ENCODE measurements at places on chromosomes 7 and 10. TPM values are rescaled to one million over a fixed set of nuclear protein-coding genes. Genes with fewer than 3 reads are reported as not detected.

ZNF365 gene
- total RNA-seq: 1.1 TPM

ADRB1 gene
- 0.14 TPM for total RNA-seq

CCDC3 gene
- total RNA-seq: 6.4 TPM

DLX5 gene
- 0.70 TPM for total RNA-seq

ANKRD61 gene
- 0.80 TPM for total RNA-seq

ABCB1 gene
- 6.1 TPM for total RNA-seq

EPHB6 gene
- 12.3 TPM for total RNA-seq

CCDC172 gene
- not detected for total RNA-seq

KCP gene
- 2.9 TPM for total RNA-seq

HOXA5 gene
- 3.2 TPM for total RNA-seq

NPTX2 gene
- 15.9 TPM for total RNA-seq

DNA sequence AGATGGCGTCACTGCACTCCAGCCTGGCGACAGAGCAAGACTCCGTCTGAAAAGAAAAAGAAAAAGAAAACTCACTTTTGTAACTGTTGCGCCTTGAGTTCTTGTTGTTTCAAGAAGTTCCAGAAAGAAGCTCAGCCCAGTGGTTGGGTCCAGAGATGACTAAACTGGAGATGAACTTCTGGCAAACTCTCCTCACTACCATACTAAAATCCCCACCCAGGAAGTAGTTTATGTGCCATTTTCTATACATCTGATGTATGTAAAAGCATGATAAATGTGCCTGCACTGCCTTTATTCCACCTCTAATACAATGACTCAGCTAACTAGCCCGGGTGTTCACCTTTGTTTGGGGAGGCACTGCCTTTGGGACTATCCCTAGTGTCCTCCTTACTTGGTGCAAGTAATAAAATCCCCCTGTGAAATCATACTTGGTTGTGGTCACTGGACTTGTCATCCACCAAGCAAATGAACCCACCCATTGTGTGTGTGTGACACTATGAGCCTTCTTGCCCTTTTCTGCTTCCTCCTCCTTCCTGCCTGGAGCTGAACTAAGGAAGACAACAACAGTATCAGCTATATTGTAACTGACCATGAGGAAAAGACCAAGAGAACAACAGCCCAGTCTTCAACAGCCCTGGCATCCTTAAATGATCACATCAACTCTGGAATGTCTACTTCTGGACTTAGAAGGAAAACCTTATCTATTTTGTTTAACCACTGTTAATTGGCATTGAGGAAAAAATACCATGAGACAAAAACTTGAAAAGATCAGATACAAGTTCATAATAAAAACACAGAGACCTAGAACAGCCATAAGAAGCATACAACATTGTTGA is 33.6 kb downstream of the JMJD1C start:
- no peak for DNase-seq

- DNase-seq: no peak
These were observed 74.5 kb upstream of the VKORC1L1 start for GRCh38 chr7:65798111-65799075.

- peak; percentile 15 for DNase-seq
These were observed 58.2 kb downstream of the ENTPD1 start for GRCh38 chr10:95814011-95814727.

DNA sequence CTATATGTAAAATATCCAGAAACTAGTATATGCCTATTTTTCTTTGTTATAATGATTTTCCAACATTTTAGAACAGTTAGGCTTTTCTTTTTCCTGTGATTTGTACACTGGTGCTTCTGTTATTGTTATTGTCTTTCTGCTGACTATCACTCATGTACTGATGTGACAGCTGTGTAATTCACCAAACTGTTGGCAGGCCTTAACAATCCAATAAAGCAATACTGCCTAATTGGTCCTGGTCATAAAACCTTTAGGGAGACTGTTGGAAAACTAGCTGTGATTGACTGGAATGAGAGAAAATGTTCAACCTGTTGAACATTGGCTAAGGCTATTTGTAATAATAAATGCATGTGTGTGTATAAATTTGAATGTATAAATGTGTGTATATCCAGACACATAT is 956.6 kb downstream of the REEP3 start:
- no peak for DNase-seq

GRCh38 chr10:131683281-131683861 is 217.4 kb upstream of the PPP2R2D start:
- no peak for DNase-seq

DNA sequence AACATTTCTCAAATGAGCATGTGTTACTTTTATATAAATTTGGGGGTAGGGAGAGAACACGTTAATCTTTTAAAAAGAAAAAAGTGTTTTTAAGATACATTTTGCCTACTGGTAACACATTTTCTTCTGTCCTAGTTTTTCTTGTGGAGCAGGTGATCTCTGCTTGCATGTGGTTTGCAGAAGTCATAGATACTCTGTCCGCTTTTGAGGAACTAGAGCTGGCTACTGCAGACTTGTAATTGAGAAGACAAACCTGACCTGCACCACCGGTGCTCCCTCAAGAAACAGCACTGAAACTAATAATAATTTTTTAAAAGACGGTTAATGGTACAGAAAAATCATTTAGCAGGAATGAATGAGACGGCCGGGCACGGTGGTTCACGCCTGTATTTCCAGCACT is 243.1 kb downstream of the KIAA1217 start:
- no peak for DNase-seq

DNA sequence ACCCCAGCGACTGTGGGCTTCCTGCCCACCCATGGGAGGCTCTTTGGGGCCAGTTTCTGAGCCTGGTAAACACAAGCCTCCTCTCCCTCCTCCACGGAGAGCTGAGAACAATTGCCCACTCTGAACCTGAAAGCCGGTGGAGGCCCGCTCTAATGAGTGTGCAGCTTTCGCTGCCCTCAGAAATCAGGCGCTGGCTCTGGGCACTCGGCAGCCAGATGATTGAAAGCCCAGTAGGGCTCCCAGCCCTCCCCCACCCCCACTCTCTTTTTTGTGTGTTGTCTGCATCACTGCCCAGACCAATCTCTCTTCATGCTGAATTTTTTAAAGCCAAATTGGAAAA is 438.9 kb downstream of the RPS24 start:
- no peak for DNase-seq

DNA sequence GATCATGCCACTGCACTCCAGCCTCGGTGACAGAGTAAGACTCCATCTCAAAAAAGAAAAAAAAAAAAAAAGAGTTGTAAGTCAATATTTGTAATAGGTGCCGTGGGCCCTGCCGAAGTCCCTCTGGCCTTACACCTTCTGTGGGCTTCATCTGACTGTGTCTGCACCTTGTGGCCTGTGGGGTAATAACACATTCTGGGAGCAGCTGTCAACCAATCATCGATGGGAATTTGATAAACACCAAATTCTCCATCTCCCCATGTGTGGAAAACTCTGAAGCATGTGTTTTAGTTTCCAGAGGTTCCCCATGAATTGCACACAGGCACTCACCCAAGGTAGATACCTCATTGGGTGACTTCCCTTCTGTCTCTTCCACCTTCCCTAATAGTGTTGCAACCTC is 10.8 kb downstream of the ZNF394 start:
- no peak for DNase-seq

GRCh38 chr10:97585439-97585811 is 1.2 kb downstream of the HOGA1 start:
- no peak for DNase-seq

GRCh38 chr10:110442746-110443145 is 55.0 kb upstream of the DUSP5 start:
- DNase-seq: no peak

DNA sequence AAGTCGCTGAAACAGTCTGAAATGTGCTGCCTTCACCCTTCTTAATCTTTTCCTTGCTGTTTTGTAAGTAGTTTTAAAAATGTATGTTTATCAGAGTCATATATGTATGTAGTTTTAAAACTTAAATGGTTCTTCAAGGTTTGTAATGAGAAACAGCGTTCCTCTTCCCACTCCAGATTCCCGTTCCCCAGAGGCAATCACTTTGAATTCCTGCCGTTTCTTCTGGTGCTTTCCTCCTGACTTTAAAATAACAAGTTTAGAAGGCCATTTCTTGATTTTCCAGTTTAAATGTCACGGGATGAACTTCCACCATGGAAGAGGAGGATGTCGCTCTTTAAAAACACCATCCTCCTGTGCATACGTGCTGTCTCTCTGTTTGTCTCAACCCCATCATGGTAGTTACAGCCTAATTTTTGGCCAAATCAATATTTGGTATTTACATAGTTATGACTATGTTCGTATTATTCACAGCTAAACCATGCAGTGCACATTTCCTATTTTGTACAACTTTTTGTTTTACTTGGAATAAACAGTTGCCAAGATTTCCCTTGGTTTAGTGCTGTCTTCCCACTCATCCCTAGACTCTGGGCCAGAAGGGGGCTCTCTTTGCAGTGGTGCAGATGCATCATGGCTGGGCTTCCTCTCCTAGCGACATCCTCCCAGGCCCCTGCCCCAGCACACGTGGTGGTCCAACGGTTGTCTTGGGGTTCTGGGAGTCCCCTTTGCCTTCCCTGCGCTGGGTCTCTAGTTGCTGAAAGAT is 151.4 kb downstream of the PTPN20 start:
- no peak for DNase-seq

- no peak for DNase-seq
These were observed 95.1 kb downstream of the NRBF2 start for GRCh38 chr10:63228237-63228636.

DNA sequence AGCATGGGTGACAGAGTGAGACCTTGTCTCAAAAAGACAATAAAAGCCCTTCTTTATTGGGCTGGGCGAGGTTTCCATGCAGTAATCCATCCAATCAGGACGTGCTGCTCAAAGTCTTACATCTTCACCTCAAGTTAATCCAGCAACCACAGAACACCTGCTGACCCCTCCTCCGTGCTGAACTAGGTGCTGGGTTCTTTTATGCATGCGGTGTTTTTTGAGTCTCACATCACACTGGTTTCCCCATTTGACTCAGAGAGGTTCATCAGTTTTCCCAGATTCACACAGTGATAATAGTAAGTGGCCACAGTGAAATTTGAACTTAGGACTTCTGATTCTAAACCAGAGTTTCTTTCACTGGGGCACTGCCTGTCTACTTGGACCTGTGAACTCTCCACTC is 58.3 kb upstream of the GTF2I start:
- DNase-seq: no peak

- no peak for DNase-seq
These were observed 12.5 kb downstream of the NOBOX start for GRCh38 chr7:144391014-144391413.

- DNase-seq: no peak
These were observed 181.6 kb downstream of the SND1 start for GRCh38 chr7:127833641-127834040.

- DNase-seq: no peak
These were observed 259.2 kb downstream of the HDAC9 start for GRCh38 chr7:18754766-18755165.

- DNase-seq: no peak
These were observed 1.2 kb upstream of the NOM1 start for GRCh38 chr7:156948361-156948760.

DNA sequence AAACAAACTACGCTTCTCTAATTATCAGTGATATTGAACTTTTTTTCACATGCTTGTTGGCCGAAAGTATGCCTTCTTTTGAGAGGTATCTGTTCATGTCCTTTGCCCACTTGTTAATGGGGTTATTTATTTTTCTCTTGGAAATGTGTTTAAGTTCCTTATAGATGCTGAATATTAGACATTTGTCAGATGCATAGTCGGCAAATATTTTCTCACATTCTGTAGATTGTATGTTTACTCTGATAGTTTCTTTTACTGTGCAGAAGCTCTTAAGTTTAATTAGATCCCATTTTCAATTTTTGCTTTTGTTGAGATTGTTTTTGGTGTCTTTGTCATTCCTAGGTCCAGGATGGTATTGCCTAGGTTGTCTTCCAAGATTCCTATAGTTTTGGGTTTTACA is 73.2 kb downstream of the CABCOCO1 start:
- DNase-seq: no peak

- DNase-seq: peak; percentile 58
These were observed at the start of gene RARRES2 for GRCh38 chr7:150341263-150342120. RARRES2 (minus strand) TSS chr7:150341629; CDS start chr7:150340609, 1,020 bp downstream.

GRCh38 chr7:18570890-18571478 is 75.4 kb downstream of the HDAC9 start:
- DNase-seq: no peak

DNA sequence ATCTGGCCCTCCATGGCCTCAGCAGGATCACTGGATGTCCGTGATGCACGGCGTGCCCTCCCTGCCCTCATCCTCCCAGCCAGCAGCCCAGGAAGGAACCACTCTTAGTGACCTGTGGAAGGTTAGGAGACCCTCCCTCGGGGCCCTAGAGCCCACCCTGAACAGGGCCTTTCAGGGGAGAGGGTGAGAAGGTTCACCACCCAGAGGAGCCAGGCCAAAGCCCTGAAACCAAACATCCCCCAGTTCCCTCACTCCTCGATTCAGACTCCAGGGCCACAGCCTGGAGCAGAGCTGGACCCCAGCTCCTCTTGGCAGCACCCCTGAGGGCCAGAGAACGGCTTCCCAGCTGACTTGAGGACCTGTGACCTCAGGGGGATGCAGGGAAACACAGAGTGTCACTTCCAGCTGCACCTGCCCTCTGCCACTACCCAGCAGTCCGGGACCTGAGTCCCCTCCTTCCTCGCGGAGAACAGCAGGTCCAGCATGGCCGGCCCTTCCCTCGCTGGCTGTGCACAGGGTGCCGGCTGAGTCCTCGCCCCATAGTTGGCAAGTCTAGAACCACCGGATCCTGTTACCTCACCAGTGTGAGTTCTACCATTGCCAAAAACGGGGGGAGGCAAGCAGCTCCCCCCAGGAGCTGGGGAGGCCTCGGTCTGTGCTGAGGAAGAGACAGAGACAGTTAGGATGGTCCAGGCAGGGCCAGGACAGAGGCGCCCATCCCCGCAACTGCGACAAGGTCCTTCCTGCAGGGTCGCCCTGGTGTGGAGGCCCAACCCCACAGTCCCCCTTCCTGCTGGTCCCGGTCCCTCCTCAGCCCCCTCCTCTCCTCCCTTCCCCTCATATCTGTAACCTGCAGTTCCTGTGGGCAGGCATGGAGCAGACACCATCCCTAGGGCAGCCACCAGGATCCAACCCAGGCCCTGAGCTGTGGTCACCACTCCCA is 158.6 kb downstream of the NRF1 start:
- no peak for DNase-seq

DNA sequence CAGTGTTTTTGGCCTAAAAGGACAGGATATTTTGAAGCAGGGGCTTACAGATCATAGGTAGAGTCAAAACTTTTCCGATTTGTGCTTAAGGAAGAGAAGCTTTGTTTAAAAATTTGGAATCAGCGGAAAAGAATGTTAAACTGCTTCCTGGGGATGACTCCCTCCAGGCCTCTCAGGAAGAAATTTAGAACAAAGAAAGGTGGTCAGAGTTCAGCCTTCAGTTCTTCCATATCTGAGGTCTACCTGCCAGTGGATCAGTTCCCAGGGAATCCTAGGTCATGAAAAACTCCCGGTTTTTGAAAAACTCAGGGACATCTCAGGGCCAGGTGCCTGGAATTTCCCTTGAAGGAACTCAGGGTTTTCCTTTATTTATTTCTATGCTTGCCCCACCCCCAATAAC is 100.3 kb downstream of the MCU start:
- DNase-seq: no peak
